Aortic smooth muscle cell (primary cell): ENCODE measurements at places on chromosomes 4 and X. TPM values are rescaled to one million over a fixed set of nuclear protein-coding genes. Genes with fewer than 3 reads are reported as not detected.

The CPXCR1 gene
- total RNA-seq: not detected in 2 replicates

The RTL9 gene
- under 0.01 and 0.06 TPM in 2 replicates for total RNA-seq

The TEX28 gene
- total RNA-seq: not detected in 2 replicates

The TEC gene
- 0.37 and 0.92 TPM in 2 replicates for total RNA-seq

The CHM gene
- 19.4 and 22.2 TPM in 2 replicates for total RNA-seq

The SPANXC gene
- not detected in 2 replicates for total RNA-seq

The PLP2 gene
- 24.6 and 28.7 TPM in 2 replicates for total RNA-seq

The TCEANC gene
- 3.2 TPM in 2 replicates for total RNA-seq

The CCDC160 gene
- not detected in 2 replicates for total RNA-seq

The IL13RA2 gene
- 171 and 451 TPM in 2 replicates for total RNA-seq

The TMEM129 gene
- 39.5 and 47.0 TPM in 2 replicates for total RNA-seq
